H4 (cell line): ENCODE measurements at places on chromosomes 2 and 18. TPM values are rescaled to one million over a fixed set of nuclear protein-coding genes. Genes with fewer than 3 reads are reported as not detected.
A peak's percentile ranks its signal among the peaks of the same experiment; 100 is the strongest.

- DNase-seq, result no peak
Observed at GRCh38 chr2:188845692-188846091, 128.5 kb upstream of the COL3A1 start.

DNA sequence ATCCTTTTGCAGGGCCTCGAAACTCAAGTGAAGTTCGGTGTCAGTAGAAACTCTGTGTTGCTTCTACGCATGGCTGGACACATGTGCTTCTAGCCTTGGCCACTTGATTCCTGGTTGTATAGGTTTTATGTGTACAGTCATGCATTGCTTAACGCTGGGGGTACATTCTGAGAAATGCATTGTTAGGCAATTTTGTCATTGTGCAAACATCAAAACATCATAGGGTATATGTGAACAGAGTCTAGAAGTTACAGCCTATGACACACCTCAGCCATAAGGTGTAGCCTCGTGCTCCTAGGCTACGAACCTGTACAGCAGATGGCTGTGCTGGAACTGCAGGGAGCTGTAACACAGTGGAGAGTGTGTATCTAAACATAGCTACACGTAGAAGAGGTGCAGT lies 39.4 kb downstream of the TMEM18 start:
- no peak for DNase-seq

DNA sequence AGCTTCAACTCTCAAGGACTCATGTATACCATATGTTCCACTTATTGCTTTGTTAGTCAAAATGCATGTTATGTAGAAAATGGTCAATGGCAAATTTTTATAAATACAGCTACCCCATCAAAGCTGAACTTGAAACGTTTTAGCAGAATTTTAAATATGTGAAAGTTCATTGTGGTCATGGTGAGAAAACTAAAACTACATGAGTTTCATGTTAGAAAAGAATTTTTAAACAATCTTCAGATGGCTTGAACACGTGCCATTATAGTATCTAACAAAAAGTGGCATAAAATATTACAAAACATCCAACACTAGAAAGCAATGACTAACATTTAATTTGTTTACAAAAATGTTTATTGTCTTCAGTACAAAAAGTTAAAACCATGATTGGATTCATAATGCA lies 246.0 kb upstream of the KCNJ3 start:
- DNase-seq, result no peak

- DNase-seq, result no peak
Observed at GRCh38 chr18:3481696-3482210, 31.8 kb downstream of the TGIF1 start.

DNA sequence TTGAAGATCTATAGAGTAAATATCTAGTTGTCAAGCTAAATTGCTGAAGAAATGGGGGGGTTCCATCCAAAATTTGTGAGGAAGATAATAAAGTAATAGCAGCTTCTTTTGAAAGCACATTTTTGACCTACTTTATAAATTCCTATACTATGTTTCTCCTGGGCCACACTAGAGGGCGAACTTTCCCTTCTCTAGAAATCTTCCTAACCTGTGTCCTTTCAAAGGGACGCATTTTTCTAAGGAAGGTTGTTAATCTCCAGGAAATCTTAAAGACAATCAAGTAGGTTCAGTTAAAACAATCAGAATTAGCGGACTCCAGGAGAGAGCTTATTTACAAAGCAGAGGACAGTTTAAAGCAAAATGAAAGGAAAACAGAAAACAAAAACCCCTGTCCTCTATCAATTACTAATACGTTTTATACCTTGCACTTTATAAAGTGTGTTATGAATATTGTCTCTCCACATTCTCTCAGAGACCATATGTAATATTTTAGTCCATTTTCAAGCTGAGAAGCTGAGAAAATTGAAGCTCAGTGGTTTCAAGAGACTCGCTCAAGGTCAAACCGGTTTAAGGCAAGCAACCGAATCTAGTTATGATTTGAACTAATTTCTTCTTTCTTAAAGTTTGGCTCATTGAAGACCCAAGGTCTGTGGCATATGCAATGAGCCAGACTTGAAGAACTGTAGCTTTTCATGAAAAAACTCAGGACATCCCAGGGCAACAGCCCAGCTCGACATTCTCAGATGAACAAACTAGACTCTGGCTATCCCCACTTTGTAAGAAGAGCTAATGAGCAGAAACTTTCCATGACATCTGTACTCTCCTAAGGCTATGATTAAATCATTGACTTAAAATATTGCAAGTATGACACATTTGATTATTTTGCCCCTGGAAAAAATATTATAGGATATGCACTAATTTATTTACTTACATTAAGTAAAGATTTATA lies 273.6 kb downstream of the PAX3 start:
- DNase-seq, result peak; percentile 65

- no peak for DNase-seq
Observed at GRCh38 chr18:79740521-79741361, 57.0 kb upstream of the KCNG2 start.

DNA sequence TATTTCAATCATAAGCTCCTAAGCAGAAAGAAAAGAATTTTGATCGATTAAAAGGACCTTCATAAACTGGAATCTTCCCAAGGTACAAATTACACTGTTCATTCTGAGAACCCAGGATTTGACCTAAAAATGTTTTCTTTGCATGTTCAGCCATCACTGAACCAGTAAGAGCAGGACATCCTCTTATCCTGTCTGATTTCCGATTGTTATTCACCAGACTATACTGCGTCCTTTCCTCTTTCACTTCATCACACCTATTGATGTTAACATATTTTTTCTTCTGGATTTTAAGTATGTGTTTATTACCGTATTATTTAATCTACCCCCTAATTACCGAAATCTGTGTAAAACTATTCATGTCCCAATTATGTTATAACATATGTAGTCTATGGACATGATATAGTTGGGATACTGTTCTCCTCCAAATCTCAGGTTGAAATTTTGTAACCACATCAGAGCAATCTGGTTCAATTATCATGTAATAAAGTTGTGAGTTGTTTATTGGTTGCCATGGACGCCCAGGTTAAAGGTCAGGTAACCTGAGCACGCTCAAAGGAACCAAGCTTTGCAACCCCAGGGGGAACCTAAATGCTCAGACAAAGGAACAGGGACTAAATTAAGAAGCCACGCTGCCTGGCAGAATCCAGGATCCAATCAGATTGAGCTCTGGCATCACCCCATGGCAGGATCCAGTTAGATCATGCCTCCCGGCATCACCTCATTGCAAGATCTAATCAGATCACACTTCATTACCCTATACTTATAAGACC lies 11.6 kb upstream of the TBC1D8 start:
- no peak for DNase-seq

DNA sequence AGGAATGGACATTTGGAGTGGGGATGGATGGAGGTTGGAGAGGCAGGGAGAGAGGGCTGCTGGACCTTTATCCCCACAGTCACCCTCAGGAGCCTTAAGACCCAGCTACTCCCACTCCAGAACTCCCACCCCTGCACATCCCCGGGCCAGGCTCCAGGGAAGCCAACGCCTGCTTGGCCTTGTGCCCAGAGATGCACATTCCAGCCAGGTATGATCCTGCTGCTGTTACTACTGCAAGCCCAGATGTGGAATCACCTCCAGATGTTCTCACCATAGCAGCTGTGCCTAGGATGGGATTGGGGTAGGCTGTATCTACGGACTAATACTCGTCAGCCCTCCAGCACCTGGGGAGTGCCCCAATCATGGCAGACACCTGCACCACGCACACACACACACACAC lies 71.7 kb downstream of the ZFP36L2 start:
- DNase-seq, result no peak

DNA sequence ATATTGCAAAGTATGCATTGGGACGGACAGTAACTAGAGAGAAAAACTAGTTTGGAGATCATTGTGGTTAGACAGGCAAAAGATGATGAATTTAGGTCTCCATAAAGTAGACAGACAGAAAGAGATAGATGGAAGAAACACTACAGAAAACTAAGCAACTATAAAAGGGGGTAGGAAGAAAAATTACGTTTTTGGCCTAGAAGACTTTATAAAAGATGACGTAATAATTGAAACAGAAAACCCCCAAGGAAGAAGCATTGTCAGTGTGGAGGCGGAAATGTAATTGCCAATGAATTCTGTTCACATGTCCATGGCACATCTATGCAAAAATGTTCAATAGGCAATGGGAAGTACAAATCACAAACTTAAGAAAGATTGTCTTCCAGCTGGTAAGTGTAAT lies 1211.5 kb upstream of the ZEB2 start:
- DNase-seq, result no peak

DNA sequence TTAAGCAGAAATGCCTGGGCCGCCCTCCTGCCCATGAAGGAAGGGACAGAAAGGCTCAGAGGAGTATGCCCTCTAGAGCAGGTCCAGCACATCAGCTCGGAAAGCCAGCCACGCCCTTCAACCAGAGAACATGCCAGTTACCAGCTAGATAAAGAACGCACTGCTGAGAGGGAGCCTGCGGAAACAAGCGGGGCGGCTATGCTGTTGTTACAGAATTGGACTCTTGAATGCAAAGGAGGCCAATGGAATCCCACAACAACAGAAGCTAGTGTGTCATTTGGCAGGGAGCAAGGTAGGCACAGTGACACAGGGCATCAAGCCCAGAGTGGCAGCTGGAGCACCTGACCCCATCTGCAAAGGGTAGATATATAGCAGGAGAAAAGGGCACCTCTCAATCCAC lies 242.9 kb upstream of the ID2 start:
- DNase-seq, result no peak

DNA sequence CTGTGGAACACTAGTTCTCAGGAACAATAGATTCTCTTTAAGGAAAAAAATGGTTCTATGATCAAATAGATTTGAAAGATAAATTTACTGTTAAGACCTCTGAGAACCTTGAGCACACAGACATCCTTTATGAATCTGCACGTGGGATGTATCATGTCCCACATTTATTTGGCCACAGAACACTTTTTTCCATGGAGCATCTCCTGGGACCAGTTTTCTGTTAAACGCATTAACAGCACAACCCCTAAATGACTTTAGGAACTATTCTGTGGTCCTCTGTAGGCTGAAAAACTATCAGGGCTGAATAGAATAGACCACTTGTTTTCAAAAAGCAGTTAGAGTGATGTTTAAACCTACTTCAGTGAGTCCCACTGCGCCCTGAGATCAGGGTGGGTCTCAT lies 132.2 kb upstream of the PID1 start:
- no peak for DNase-seq

DNA sequence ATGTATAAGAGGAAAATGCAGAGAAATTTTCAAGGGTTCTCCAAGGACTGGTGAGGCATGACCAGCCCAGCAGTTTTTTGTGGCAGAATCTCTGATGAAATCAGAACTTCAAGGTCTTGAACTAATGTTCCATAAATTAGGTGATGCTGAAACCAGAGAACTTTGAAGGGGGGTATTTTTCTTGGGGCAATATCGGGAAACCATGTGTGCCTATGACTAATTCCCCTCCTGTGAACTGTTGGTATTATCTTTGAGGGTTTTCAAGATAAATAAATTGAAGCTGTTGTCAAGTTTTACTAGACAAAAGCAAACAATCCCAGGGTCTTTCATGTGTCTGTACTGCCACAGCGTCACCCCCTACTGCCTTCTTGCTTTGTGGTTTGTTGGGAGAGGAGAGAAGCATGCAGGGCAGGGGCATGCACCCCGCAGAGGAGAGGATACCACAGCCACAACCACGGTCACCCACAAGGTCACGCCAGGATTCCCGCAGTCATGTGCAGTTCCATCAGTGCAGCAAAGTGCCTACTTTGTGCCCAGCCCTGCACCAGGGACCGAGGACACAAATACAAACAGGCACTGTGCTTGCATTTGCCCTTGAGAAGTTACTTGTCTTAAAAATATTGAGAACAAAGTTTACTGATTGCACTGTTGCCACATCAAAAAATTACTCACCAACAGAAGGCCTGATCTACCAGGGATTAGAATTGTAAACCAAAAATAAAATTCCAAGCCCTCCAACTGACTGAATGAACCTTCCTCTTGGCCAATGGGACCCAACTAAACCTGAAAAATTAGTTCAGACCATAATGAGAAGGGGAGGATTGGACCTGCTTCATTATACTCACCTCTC lies 413.3 kb upstream of the TRIB2 start:
- DNase-seq, result peak; percentile 93

DNA sequence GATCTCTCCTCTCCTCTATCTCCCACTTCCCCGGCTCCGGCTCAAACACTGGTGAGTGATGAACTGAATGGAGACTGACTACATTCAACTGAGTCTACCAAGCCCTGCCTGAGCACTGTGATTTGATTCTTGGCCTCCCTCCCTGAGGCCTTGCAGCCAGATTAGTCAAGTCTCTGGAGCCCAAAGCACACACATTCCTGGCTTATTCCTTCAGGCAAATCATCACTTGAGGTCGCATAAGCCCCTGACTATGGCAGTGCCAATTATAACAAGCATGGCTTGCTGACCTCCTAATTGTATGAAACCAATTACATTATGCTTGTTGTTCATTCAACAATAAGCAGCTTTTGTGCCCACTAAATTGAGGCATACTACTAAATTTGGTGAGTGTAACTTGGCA lies 34.6 kb downstream of the EFEMP1 start:
- no peak for DNase-seq

DNA sequence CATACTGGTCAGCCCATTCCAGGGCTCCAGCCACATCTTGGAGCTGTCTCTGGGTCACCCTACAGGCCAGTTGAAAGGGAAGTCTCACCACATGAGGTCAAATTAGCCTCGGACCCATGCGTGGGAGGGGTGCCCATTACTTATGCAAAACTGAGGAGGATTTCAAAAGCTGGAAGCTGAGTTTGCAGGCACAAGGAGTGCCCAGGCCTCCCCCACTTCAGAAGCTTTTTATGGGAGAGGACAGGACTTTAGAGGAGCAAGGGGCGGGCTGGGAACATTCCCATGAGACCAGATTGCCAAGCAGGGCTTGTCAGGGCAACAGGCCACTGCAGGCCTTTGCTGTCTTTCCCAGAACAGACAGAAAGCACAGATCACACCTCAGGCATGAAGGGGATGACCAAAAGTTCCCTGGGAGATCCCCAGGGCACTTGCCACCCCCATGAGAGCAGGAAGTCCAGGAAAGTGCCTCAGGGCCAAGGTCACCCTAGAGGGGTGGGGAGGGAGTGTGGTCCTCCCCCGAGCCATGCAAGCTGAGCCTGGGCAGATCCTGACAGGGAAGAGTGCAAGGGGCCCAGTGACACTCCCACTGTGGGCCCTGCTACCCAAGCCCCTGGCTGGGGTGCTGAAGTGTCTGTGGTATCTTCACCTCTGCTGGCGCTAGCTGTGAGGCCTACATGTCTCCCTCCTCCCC lies 267.7 kb downstream of the BCL11A start:
- no peak for DNase-seq

DNA sequence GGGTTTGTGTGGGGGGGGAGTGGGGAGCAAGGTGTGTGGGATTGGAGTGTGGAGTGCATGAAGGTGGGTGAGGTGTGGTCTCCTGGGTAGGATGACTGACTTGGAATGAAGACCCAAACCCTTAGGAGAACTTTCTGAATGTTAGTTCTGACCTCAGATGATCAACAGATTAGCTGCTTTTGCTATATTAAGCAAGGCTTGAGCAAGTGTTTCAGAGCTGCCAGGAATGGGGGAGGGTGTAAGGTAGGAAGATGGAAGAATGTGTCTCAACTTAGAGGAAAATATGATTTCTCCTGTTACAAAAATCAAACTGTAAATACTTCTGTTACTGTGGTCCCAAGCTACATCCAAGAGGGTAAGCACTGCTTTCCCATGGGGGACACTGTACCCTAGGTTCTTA lies 273.6 kb downstream of the TGIF1 start:
- no peak for DNase-seq

The FBLN7 gene
- not detected in 2 replicates for total RNA-seq

The SERPINB3 gene
- not detected in 2 replicates for total RNA-seq

The MYO3B gene
- 0.10 TPM in 1 of 2 replicates, not detected in the other for total RNA-seq

The ZC3H6 gene
- total RNA-seq, result 0.92 and 5.0 TPM in 2 replicates

The CRACDL gene
- 0.08 TPM in 1 of 2 replicates, not detected in the other for total RNA-seq

The HOXD3 gene
- 0.29 and 0.70 TPM in 2 replicates for total RNA-seq

The SULT1C4 gene
- 0.23 TPM in 1 of 2 replicates, not detected in the other for total RNA-seq

The PLCL1 gene
- total RNA-seq, result 0.19 and 0.31 TPM in 2 replicates
